ENCODE measurements at places on chromosomes 7 and 10. TPM values are rescaled to one million over a fixed set of nuclear protein-coding genes. Genes with fewer than 3 reads are reported as not detected.

DNA sequence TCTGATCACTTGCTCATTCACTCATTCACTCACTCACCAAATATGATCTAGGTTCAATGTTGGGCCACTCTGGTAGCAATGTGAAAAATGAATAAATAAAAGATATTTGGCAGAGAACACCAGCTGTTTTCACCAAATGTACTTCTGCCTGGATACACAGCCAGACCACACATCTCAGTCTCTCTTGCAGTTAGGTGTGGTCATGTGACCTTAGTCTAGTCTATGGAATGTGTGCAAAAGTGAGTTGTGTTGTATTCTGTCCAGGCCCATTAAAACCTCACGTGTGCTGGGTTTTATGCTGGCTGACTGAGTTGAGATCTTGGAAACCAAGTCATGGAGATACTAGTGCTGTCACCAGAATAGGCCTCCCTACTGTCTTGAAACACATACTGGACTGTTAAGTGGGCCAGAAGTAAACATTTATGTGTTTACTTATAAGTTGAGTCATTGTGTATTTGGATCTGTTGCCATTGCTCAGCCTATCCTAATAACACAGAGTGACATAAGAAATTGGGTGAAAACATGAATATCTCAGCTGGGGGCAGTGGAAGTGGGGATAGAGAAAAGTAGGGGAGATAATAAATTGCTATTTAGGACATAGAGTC is 145.5 kb downstream of the PTEN start:
- no peak overlapping the region for H3K27ac ChIP-seq
- H3K4me3 ChIP-seq, result no peak overlapping the region
- DNase-seq, result no peak
- H3K4me1 ChIP-seq, result no peaks in the 10 kb centered on the region
- H3K27me3 ChIP-seq, result no peaks in the 10 kb centered on the region

GRCh38 chr7:86629-87028 is 105.7 kb upstream of the FAM20C start:
- DNase-seq, result no peak
- no peaks in the 10 kb centered on the region for H3K36me3 ChIP-seq
- no peaks in the 10 kb centered on the region for H3K27me3 ChIP-seq
- no peak overlapping the region for H3K4me3 ChIP-seq

GRCh38 chr7:131042269-131043160 is 285.2 kb upstream of the MKLN1 start:
- no peaks in the 10 kb centered on the region for H3K27me3 ChIP-seq
- no peaks in the 10 kb centered on the region for H3K36me3 ChIP-seq
- no peak overlapping the region for H3K27ac ChIP-seq
- H3K4me3 ChIP-seq, result no peak overlapping the region

- no peak overlapping the region for H3K4me3 ChIP-seq
- H3K27me3 ChIP-seq, result no peaks in the 10 kb centered on the region
- H3K27ac ChIP-seq, result no peak overlapping the region
- H3K36me3 ChIP-seq, result no peaks in the 10 kb centered on the region
These were observed 1152.3 kb upstream of the C7orf33 start for GRCh38 chr7:147438216-147438615.

GRCh38 chr7:5296611-5297226 is 14.0 kb downstream of the SLC29A4 start:
- DNase-seq, result peak; percentile 71
- H3K27me3 ChIP-seq, result no peaks in the 10 kb centered on the region
- peaks cover 13% of the 10 kb centered on the region for H3K4me1 ChIP-seq
- H3K4me3 ChIP-seq, result peak overlapping the region; percentile 50

GRCh38 chr7:129652914-129653313 is 41.4 kb downstream of the NRF1 start:
- DNase-seq, result peak; percentile 13
- H3K36me3 ChIP-seq, result peaks cover 3% of the 10 kb centered on the region
- H3K4me3 ChIP-seq, result no peak overlapping the region
- no peak overlapping the region for H3K27ac ChIP-seq

- DNase-seq, result no peak
- no peak overlapping the region for H3K4me3 ChIP-seq
- H3K27me3 ChIP-seq, result no peaks in the 10 kb centered on the region
- H3K4me1 ChIP-seq, result no peaks in the 10 kb centered on the region
- no peak overlapping the region for H3K27ac ChIP-seq
- H3K36me3 ChIP-seq, result no peaks in the 10 kb centered on the region
These were observed 119.8 kb upstream of the LANCL2 start for GRCh38 chr7:55245271-55245723.

DNA sequence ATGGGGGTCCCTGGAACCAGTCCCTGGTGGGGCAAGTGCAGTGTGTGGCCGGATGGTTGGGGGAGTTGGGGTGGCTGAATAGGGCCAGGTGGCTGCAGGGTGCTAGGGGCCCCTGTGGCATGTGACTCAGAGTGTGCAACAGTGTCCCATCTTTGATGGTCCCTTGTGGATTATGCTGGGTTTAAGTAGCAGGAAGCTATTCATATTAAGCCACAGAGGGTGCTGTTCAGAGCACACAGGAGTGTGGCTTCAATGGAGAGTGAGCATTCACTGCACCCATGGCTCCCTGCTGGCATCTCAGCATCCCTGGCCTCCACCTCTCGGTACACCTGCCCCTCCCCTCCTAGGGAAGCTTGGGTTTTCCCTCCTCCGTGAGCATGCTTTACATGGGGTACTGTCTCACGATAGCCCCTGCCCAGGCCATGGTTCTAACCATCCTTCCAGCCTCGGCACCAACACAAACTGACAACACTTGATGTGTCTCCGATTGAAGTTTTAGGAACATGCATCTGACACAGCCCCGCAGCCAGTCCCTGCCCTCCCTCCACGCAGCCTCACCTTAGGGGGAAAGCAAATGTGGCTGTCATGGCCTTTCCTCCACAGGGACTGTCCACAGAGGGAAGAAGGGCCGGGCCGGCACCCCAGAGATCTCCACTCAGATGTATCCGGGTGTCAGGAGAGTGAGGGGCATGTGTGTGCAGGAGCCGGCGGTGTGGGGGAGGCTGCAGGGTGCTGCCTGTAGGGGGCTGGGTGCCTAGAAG is 30.4 kb upstream of the PPIF start:
- no peak overlapping the region for H3K4me3 ChIP-seq
- peak; percentile 33 for DNase-seq
- H3K36me3 ChIP-seq, result no peaks in the 10 kb centered on the region

GRCh38 chr7:98229441-98229840 is 18.2 kb downstream of the BHLHA15 start:
- no peaks in the 10 kb centered on the region for H3K27me3 ChIP-seq
- H3K4me3 ChIP-seq, result no peak overlapping the region
- H3K4me1 ChIP-seq, result no peaks in the 10 kb centered on the region
- H3K36me3 ChIP-seq, result peaks cover 51% of the 10 kb centered on the region

DNA sequence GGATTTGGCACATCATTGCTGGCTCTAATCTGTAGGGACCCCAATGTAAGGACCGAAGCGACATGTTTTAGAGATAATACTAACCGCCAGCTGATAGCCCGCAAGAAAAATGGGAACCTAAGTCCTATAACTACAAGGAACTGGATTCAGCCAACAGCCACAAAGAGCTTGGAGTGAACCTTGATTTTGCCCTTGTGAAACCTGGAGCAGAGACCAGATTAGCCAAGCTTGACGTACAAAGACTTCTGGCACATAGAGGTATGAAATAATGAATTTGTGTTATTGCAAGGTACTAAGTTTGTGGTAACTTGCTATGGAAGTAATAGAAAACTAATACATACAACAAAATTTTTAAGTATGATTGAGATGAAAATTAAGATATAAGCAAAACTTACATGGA is 246.9 kb downstream of the AGMO start:
- DNase-seq, result no peak
- H3K27ac ChIP-seq, result no peak overlapping the region

DNA sequence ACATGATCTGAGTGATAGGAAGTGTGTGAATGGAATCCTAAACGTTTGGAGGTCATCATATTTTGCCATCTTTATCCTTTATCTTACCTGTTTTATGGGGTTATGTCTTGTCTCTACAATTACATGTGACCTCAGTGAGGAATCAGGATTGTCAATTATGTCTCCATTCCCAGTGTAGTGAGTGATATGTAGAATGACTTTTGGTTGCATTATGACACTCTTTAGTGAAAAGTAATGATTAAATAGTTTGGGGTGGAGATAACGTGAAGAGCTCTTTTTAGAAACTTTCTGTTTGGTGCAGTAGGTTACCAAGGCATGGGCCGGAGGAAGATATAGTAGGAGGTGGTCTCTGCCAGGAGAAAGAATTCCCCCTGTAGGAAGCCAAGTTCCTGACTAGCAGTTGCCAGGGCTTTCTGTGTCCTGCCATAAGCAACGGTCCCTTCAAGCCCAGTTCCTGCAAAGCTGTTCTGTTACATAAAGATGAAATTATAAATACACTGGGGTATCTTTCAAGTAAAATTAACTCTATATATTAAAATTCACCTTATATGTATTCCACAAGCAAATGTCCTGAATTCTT is 228.2 kb downstream of the NSUN6 start:
- no peak overlapping the region for H3K4me3 ChIP-seq
- DNase-seq, result no peak
- H3K27ac ChIP-seq, result no peak overlapping the region

- no peaks in the 10 kb centered on the region for H3K27me3 ChIP-seq
- DNase-seq, result no peak
- peaks cover 4% of the 10 kb centered on the region for H3K36me3 ChIP-seq
- H3K4me1 ChIP-seq, result no peaks in the 10 kb centered on the region
These were observed 86.4 kb downstream of the NSUN6 start for GRCh38 chr10:18565006-18565405.

- no peaks in the 10 kb centered on the region for H3K27me3 ChIP-seq
- H3K36me3 ChIP-seq, result no peaks in the 10 kb centered on the region
- peak; percentile 19 for DNase-seq
- peaks cover 10% of the 10 kb centered on the region for H3K4me1 ChIP-seq
These were observed 19.6 kb downstream of the GIMAP5 start for GRCh38 chr7:150756858-150757257.

- H3K27me3 ChIP-seq, result peaks cover 13% of the 10 kb centered on the region
- no peak overlapping the region for H3K4me3 ChIP-seq
- no peak overlapping the region for H3K27ac ChIP-seq
- no peaks in the 10 kb centered on the region for H3K36me3 ChIP-seq
These were observed 77.2 kb downstream of the FAM204A start for GRCh38 chr10:118264838-118265470.

DNA sequence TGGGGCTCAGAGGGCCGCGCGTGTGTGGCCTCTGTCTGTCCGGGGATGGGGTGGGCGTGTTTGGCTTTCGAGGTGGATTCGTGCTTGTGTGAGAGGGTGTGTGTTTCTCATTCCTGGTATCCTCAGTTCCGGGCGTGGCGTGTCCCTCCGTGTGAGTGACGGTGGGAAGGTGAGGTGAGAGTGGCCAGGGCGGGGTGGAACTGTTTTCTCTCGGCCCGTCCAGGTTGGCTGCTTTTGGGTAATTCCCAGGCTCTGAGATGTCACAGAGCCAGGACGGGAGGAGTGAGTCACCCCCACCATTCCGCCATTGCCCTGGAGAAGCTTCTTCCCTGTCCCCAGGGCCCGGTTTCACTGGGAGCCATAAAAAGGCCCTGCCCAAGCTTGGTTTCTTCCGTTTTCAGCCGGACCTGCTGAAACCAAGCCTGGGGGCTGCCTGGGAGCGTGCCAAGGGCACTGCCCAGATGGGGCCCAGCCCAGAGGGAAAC is 21.3 kb upstream of the CLDN4 start:
- no peak for DNase-seq
- no peak overlapping the region for H3K27ac ChIP-seq
- H3K36me3 ChIP-seq, result no peaks in the 10 kb centered on the region
- no peaks in the 10 kb centered on the region for H3K27me3 ChIP-seq

DNA sequence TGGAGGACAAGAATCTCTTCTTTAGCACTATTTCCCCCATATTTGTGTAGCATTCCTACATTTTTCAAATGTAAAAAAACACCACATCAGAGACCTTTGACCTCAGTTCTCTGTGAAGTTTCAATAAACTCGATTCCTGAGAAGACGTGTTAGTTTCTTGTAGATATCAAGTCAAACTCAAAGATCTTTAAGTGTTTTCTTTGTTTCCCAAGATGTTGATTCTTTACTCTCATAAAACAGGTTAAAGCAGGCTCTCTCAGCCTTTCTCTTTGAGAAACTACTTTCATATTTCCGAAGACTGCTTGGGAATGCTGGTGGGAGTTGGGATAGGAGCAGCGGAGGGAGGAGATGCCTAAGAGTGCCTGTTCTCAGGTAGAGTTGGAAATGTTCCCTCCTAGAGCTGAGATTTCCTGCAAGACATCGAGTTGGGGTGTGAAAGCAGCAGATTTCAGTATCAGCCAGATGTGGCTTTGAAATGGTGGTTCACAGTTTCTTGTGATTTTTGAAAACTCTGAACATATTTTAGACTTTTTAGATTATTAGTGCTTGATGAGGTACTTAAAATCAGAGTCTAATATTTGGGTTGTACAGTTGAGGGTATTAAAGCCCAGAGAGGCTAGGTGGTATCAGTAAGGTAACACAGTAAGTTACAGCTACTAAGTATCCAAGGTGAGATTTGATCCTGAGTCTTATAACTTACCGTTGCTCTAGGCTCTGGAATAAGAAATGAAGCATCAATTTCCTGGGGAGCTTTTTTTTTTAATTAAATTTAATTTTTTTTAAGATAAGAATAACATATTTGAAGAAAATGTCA is 13.9 kb downstream of the ADK start:
- no peaks in the 10 kb centered on the region for H3K27me3 ChIP-seq
- no peak overlapping the region for H3K4me3 ChIP-seq

DNA sequence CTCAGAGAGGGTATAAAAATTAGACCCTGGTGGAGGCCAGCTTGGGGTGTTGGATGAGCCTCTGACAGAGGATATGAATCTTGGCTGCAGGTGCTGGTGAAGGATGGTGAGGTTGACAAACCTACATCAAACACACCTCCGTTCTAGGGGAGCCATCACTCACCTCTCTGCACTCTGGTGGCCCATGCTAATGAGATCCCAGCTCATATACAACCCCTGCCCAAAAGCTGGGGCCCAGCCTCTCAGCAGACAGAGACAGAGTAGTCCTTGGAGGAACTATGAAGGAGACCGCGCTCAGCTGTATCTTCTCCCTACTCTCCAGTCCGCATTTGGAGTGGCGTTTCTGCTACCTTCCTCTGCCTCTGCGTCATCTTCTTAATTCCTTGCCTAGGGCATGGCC is 83.1 kb upstream of the SORCS3 start:
- no peak for DNase-seq
- no peaks in the 10 kb centered on the region for H3K27me3 ChIP-seq
- H3K36me3 ChIP-seq, result no peaks in the 10 kb centered on the region
- no peaks in the 10 kb centered on the region for H3K4me1 ChIP-seq
- H3K4me3 ChIP-seq, result no peak overlapping the region

GRCh38 chr7:80412842-80413241 is 99.0 kb downstream of the GNAT3 start:
- H3K36me3 ChIP-seq, result no peaks in the 10 kb centered on the region
- no peaks in the 10 kb centered on the region for H3K4me1 ChIP-seq
- no peak for DNase-seq
- H3K4me3 ChIP-seq, result no peak overlapping the region
- H3K27ac ChIP-seq, result no peak overlapping the region
- H3K27me3 ChIP-seq, result no peaks in the 10 kb centered on the region

The CPA2 gene
- not detected for total RNA-seq

The LRRC18 gene
- total RNA-seq, result not detected

The COPS6 gene
- 75.1 TPM for total RNA-seq

The FAM25A gene
- not detected for total RNA-seq

The LIPM gene
- total RNA-seq, result not detected

The PRPS1L1 gene
- total RNA-seq, result not detected
